ENCODE measurements at places on chromosomes 3 and 15.

GRCh38 chr3:150020527-150020926 lies 49.8 kb upstream of the PFN2 start:
- no peak for DNase-seq

DNA sequence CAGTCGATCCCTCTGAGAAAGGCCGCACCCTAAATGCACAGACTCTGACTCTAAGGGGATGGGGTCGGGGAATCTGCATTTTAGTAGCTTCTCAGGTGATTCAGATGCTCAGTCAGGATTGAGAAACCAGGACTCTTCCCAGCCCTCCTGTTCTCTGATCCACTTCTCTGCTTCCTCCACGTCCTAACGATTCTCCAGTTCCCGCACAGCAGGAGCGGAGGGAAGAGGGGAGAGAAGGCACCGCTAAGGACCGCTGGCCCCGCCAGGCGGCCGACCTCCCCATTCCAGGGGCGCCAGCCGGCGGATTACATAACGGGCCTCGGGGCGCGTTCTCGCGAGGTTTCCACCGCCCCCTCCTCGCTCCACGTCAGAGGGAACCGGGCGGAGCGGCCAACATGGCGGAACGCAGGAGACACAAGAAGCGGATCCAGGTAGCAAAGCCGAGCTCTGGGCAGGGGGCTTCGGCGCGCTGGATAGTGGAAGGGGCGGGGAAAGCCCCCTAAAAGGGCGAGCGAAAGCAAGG lies at the start of gene SEC62:
SEC62 (plus strand) TSS at position 380 of the 523 bp plus-strand sequence; CDS start at position 396, 16 bp downstream.
- peak; percentile 95 for DNase-seq

GRCh38 chr3:32281570-32282106 lies 43.2 kb downstream of the CMTM8 start:
- no peak for DNase-seq

DNA sequence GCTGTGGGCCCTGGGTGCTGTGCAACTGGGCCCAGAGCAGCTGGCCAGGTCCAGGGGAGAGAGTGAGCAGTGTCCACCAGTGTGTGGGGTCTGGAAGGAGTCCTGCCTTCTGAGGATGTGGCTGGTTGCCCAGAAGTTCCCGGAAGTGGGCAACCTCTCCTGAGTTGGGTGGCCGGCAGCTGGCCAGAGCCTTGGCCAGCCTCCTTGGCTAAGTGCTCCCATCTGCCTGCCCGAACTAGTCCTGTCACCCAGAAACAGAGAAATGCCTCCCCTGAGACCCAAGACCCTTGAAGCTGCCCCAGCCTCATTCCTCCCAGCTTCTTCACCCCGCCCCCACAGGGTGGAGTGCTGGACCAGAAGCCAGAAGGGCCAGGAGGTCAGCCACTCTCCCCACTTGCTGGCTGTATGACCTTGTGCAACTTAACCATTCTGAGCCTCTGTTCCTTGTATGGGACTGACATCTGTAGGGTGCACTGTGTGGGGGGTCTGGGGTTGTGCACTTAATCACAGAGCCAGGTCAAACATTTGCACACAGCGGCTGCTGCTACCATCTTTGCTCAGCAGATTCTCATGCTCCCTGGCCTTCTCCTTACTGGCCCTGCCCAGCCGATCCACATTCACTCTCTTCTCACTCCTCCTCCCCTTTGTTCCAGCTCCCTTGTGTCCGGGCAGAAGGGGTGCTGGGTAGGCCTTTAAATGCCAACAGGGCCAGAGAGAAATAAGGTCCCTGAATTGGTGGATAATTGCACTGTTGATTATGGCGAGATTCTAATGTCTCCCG lies 7.5 kb upstream of the ALAS1 start:
- no peak for DNase-seq

DNA sequence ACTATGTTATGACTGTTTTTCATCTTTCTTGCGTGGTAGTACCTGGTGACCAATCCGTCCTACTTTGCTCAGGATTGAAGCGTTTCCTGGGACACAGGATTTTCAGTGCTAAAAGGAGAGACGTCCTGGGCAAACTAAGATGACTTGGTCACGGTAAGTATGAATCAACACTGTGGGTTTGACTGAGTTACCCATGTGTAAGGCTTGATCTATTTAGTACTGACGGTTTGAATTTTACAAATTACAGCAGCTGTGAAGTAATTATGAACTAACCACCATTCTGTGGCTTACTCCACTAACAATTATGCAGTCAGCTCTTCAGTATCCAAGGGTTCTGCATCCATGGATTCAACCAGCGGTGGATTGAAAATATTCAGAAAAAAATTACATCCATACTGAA lies 172.9 kb upstream of the FEZF2 start:
- no peak for DNase-seq

- peak; percentile 61 for DNase-seq
These were observed 6.9 kb downstream of the C15orf62 start for GRCh38 chr15:40776537-40777141.

GRCh38 chr3:62939707-62940106 lies 64.5 kb upstream of the CADPS start:
- no peak for DNase-seq

DNA sequence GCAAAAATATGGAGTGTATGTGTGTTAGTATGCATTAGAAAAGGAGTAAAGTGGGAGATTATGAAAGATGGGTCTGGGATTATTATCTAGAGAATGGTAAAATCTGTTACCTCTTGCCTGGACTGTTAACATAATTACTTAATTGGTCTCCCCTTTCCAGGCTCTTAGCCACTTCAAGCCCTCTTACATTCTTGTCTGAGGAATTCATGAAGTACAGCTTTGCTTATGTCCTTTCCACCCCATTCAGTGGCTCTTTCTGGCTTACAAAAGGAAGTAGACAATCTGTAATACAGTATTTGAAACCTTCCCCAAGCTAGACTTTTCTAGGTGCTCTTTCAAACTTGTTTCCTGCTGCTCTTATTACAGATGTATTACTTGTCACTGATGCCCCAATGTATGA lies 129.8 kb downstream of the MBNL1 start:
- DNase-seq, result no peak

- DNase-seq, result no peak
These were observed 37.2 kb downstream of the HMG20A start for GRCh38 chr15:77457905-77458265.

DNA sequence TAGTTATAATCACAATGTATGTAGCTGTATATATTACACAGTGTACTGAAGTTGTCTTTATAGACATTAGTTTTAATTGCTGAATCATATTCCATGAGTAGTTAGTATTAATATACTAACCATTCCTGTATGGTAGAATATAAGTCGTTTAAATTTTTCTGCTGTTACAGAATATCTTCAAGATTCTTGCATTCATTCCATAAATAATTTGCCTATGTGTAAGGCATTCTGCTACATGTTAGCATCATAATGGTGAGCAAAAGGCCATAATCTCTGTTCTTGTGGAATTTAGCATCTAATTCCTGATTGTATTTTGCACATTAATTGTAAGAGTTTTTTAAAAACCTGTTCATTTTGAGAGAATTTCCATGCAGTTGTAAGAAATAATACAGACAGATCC lies 14.1 kb downstream of the GYG1 start:
- DNase-seq, result no peak

GRCh38 chr3:188365988-188366698 lies 212.2 kb downstream of the LPP start:
- DNase-seq, result no peak

GRCh38 chr3:44000586-44000985 lies 241.1 kb upstream of the TOPAZ1 start:
- no peak for DNase-seq

GRCh38 chr3:43894176-43895049 lies 203.7 kb downstream of the ABHD5 start:
- DNase-seq, result peak; percentile 51

- DNase-seq, result peak; percentile 72
These were observed 17.4 kb upstream of the SHF start for GRCh38 chr15:45205192-45205591.

GRCh38 chr15:92625251-92625980 lies 30.2 kb downstream of the FAM174B start:
- no peak for DNase-seq

DNA sequence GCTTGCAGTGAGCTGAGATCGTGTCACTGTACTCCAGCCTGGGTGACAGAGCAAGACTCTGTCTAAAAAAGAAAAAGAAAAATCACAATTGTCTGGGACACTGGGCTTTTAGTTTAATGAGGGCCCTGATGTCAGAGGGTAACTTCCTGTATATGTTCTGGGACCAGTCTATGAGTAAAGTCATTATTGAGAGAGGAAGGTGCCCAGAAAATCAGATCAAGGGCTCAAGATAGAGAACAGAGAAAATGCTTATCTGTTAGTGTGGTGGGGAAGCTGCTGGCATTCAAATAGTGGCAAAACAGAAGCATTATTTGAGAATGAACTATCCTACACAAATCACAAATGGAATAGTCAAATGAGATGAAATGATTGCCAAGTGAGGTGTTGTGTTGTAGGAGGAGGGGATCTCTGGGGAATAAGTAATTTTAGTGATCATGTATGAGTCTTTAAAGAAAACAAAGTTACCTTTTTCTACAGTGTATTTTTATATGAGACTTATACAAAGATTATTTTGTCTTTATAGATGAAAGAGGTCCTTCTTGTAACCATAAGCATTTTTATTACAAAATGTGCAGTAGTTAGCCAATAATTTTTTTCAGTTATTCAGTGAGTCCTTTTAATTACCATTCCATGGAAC lies 13.4 kb downstream of the ARIH2 start:
- DNase-seq, result no peak

- DNase-seq, result no peak
These were observed 56.7 kb downstream of the CCNL1 start for GRCh38 chr3:157103280-157103679.

- DNase-seq, result peak; percentile 42
These were observed 98.8 kb downstream of the ZNF621 start for GRCh38 chr3:40623567-40623966.

DNA sequence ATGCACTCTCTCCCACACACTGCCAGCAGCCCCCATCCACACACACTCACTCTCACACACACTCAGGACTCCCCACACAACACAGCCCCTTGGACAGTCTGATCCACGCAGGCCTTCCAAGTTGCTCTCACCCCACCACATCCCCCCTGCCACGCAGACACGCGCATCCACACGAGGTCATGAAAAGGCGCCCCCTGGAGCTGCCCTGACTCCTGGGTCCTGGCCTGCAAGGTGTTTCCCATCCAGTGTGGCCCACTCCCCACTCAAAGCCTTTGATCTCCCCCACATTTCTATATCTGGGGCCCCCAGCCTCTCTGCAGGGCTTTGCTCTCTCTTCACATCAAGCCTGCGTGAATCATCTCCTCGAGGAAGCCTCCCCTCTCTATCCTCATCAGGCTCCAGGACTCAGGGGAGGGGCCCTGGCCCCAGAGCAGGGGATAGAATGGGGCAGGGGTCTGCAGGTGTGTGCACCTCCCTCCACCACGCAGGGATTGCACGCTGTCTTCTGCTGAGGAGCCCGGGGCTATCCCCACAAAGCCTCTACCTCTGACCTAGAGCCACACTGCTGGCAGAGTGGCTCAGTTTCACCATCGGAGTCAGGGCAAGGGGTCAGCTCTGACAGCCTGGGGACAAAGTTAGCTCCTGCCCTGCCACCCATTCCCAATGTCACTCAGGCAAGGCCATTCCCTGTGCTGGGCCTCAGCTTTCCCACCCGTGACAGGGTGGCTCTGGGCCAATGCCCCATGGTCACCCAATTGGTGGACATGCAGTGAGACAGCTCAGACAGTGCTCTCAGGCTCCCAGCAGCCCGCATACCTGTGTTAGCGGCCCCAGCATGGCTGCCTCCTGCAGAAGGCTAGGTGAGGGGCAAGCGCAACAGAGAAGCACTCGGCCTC lies 6.4 kb downstream of the MYL3 start:
- no peak for DNase-seq

DNA sequence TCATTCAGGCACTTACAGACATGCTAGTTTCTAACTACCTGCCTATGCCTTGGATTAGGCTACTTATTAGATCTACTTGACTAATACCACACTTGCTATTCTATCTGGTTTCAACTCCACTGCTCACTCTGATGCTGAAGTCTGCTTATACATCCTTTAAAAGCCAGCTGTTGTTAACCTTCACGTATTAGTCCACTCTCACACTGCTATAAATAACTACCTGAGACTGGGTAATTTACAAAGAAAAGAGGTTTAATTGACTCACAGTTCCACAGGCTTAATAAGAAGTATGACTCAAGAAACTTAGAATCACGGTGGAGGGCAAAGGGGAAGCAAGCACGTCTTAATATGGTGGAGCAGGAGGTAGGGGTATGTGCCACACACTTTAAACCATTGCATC lies 47.7 kb upstream of the ANKRD28 start:
- no peak for DNase-seq

- DNase-seq, result no peak
These were observed 341.8 kb downstream of the RAP2B start for GRCh38 chr3:153503873-153504272.

- no peak for DNase-seq
These were observed 775 bp downstream of the TTC21A start for GRCh38 chr3:39108200-39108710.

DNA sequence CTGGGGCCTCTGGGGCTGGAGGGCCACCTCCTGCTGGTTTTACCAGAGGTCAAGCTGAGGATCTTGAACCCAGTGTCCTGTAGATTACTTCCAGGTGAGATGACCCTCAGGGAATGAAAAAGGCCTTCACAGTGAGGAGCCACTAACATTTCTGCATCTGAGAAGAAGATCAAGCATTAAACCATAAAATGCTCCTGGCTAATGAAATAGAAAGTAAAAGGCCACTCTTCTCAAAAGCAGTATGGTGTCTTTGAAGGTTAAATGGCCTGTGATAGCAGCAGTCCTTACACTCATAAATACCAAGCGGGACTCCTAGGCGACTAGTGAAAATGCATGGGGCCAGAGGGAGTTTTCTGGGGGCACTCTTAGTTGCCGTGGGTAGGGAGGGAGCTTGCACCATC lies 47.0 kb upstream of the RGMA start:
- DNase-seq, result no peak

- DNase-seq, result no peak
These were observed 567.9 kb upstream of the GBE1 start for GRCh38 chr3:82329300-82329699.

GRCh38 chr15:74301583-74302361 lies 65.6 kb downstream of the CCDC33 start:
- no peak for DNase-seq

DNA sequence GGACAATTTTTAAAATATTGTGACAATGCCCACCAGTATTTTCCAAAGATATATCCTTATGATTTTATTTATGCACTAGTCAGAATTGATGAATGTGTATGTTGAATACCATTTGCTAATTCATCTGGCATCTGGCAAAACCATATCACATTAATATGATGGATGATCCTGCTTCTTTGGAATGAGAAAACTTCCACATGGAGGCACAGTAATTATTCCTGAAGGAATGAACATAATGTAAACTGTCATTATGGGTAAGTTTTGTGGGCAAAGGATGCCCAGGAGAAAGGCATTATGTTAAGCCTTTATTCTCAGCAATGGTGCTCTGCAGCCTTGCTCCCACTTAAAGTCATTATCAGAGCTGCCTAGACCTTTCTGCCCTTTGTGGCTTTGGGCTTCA lies 113.0 kb upstream of the MME start:
- DNase-seq, result no peak
